ENCODE measurements at places on chromosomes 16 and 17. TPM values are rescaled to one million over a fixed set of nuclear protein-coding genes. Genes with fewer than 3 reads are reported as not detected.

GRCh38 chr17:48997103-48997826 lies at the start of gene IGF2BP1:
Gene IGF2BP1 (plus strand): TSS chr17:48997385. CDS start chr17:48997746, 361 bp downstream.
- DNase-seq = peak; percentile 73
- peaks cover 62% of the 10 kb centered on the region for H3K27me3 ChIP-seq
- no peaks in the 10 kb centered on the region for H3K36me3 ChIP-seq
- peak within 1 kb of the TSS; percentile 48 for H3K4me3 ChIP-seq

Gene MYH13
- total RNA-seq = not detected

- DNase-seq = no peak
- H3K36me3 ChIP-seq = no peaks in the 10 kb centered on the region
- H3K27ac ChIP-seq = no peak overlapping the region
- H3K4me1 ChIP-seq = no peaks in the 10 kb centered on the region
- no peak overlapping the region for H3K4me3 ChIP-seq
These were observed 457.3 kb upstream of the HSBP1 start for GRCh38 chr16:83350481-83350880.

Gene ALOX12B
- 0.29 TPM for total RNA-seq

Gene RNF167
- 143 TPM for total RNA-seq

GRCh38 chr16:65318138-65318537 lies 196.3 kb upstream of the CDH11 start:
- H3K36me3 ChIP-seq = no peaks in the 10 kb centered on the region
- H3K4me3 ChIP-seq = no peak overlapping the region
- no peak overlapping the region for H3K27ac ChIP-seq
- H3K4me1 ChIP-seq = no peaks in the 10 kb centered on the region

Gene LRRC36
- total RNA-seq = not detected

Gene HSD11B2
- total RNA-seq = not detected

DNA sequence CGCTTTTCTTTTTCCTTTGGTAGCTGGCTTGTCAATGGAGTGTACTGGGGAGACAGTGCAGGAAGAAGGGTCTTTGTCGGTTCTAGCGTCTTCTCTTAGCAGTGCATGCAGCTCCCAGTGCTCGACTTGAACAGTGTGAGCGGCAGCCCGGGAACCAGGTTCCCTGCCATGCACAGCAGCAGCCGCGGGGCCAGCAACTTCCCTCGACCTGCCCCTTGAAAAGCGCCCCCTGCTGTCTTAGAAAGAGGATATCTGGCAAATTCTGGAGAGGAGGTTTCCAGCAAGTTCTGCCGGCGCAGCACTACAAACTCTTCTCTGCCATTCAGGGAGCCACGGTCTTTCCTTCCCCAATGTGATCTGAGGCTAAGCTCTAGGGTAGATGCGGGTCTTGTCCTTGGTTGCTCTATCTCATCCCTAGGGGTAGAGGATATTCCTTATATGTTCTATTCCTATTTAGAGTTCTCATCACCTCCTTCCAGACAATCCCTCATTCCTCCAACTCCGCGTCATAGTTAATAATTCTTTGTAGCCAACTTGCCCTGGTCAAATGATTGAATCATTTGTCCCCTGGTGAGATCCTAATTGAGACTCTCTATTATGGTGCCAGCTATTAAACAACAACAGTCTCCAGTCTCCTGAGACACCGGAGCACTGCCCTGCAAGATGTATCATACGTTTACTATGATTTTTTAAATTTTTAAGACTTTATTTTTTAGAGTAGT lies 451.3 kb downstream of the PMP22 start:
- H3K4me3 ChIP-seq = no peak overlapping the region
- peak; percentile 4 for DNase-seq
- H3K36me3 ChIP-seq = no peaks in the 10 kb centered on the region
- H3K27ac ChIP-seq = no peak overlapping the region
- H3K27me3 ChIP-seq = no peaks in the 10 kb centered on the region

- no peak for DNase-seq
- H3K36me3 ChIP-seq = no peaks in the 10 kb centered on the region
- no peaks in the 10 kb centered on the region for H3K4me1 ChIP-seq
- no peak overlapping the region for H3K27ac ChIP-seq
- H3K27me3 ChIP-seq = peaks cover 3% of the 10 kb centered on the region
These were observed 183.9 kb downstream of the C16orf95 start for GRCh38 chr16:87133112-87133850.

All from B cell (primary cell).